ENCODE measurements at places on chromosomes 16 and 17.

DNA sequence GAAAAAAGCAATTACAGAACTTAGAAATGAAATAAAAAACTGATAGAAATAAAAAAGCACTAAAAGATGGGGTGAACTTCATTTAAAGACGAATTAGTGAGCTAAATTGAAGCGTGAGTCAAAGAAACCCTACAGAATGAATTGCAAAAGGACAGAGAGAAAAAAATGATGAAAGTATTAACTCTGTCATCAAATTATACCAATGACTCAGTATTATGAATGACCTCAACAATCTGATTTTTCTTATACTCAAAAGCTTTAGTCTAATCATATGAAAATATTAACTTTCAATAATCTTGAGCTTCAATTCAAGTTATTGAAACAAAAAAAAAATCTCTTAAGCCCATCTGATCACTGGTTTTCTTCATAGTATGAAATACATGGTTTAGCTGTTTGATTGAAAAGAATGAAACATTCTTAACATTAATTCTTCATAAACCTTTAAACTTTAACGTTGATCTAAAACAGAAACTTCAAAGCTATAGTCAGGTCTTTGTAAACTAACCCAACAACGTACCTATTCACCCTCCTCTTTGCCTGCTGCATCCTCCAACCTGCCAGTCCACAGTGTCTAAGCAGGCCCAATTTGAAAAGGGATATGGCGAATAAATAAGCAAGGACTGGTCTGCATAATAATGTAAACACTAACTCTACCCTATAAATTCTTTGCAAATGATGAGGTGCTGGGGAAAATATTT is 6.6 kb downstream of the ABCA5 start:
- no peak for DNase-seq

DNA sequence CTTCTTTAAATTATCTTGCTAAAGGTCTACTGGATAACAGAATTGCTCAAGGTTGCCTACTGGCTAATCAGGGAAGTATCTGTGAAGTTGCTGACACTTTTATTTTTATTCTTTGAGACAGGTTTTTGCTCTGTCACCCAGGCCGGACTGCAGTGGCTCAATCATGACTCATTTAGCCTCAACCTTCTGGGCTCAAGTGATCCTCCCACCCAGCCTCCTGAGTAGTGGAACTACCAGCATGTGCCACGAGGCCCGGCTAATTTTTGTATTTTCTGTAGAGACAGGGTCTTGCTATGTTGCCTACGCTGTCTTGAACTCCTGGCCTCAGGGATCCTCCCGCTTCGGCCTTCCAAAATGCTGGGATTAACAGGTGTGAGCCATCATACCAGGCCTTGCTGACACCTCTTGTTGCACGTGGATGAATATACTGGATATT is 43.1 kb downstream of the GLG1 start:
- no peak for DNase-seq

GRCh38 chr17:65346166-65346565 is 209.0 kb downstream of the RGS9 start:
- no peak for DNase-seq

DNA sequence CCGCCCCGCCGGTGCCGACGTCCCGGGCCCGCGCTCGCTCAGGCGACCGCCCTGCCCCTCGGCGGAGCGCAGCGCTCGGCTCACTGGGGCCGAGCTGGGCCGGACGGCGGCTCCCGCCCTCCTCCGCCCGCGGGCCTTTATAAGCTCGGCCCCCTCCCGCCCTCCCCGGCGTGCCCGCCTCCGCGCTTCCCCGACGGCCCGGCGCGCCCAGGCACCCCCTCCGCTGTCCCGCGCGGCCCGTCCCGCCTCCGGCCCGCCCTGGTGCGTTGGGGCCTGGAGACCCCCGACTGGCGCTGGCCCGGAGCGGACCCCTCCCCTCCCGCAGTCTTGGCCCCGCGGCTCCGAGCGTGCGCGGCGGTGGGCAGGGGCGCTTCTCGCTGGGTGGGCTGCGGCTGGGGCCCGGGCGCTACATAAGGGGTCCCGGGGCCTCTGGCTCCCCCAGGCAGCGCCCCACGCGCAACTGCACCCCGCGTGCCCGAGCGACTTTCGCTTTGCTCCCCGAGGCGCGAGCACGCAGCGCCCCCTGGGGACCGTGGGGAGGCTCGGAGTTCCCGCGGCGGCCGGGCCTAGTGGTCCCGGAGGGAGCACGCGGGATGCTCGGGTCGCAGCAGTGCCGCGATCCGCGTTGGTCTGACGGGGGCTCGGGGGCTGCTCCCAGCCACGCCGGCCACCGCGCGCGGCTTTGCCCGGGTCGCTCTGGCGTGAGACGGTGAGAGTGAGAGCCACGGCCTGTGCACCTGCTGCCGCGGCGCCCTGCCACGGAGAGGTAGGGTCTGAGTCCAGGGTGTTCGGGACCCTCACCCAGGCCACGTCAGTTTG is at the start of gene PIEZO1:
PIEZO1 (minus strand) TSS at position 115 of the 819 bp plus-strand sequence. CDS start 256 bp downstream, outside the sequence.
- no peak for DNase-seq

DNA sequence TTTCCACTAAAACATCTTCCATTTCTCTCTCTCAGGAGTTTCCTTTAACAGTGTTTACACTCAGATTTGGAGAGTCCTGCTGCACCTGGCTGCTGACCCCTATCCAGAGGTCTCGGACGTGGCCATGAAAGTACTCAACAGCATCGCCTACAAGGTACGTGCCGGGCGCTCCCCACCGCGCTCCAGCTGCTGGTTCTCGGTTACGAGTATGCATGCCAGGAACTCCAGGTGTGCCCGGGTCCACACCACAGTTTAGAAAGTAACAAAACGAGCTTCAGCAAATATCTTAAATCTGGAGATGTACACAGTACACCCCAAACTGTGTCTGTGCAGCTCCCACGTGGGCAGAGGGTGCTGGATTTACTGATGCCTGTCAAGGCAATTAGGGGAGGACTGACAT is 82.9 kb upstream of the CHMP6 start:
- DNase-seq, result no peak

- DNase-seq, result no peak
Measured at GRCh38 chr17:65556014-65556909, 5.2 kb downstream of the AXIN2 start.

DNA sequence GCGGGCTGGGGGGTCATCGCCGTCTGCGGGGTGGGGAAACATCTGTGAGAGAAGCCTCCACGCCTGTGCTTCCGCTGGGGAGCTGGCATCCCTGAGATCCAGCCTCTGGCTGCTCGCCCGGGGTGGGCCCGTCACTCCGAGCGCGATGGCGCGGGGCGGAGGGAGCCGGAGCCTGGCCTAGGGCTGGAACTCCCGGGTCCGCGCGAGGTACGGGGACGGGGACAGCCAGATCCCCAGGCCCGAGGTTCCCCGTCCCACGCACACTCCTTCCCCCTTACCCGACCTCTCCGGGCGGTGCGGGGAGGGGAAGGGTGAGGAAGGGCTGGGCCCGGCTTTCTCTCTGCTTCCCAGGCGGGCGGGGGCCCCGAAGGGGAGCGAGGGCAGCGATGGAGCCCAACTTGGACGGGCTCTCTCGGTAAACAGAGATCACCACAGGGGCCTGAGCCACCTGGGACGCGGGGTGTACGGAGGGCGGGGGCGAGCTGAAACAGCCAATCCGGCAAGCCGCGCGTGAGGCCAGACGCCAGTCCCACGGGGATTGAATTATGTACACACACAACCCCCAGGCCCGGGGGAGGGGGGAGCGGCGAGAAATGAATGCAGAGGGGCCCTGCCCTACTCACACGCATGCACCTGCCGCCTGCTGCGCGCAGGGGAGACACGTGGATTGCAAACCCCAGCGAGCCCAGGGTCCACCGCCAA is at the start of gene SLC16A11:
SLC16A11 (minus strand) TSS at position 596 of the 702 bp plus-strand sequence; CDS start at position 17, 579 bp downstream.
- DNase-seq, result no peak

DNA sequence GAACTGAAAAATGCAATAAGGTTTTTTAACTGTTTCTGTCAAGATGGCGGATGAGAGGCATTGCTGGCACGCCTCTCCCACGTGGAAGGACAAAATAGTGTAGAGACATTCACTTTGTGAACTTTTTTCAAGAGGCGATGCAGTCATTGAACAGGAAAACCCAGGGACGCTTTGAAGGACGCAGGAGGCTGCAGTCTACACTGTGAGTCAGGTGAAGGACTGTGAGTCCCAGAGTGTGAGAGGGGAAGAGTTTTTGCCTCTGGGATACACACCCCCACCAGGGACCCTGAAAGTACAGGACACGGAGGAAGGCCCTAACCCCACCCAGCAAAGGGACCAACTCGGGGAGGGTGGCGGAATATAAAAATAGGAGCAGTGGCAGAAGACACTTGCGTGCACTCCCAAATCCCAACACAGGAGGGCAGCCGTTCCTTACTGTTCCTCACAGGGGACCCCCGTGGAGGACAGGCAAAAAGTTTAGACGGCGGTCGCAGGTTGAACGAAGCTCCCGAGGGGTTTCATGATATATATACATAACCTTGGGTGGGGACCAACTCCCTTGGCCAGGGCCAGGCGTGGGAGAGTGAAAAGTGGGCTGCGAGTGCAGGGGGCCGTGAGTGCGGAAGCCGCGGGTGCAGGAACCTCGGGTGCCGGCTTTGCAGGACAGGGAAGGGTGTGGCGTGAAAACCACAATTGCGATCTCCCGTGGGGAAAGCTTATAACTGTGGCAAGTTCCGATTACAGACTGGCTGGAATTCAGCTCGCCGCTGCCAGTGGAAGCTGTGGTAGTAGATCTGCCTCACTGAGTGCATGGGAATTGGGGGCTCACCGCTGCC is 82.0 kb upstream of the ALOX12 start:
- DNase-seq, result peak; percentile 24

- DNase-seq, result no peak
Measured at GRCh38 chr17:7717756-7718350, 309 bp downstream of the DNAH2 start.

DNA sequence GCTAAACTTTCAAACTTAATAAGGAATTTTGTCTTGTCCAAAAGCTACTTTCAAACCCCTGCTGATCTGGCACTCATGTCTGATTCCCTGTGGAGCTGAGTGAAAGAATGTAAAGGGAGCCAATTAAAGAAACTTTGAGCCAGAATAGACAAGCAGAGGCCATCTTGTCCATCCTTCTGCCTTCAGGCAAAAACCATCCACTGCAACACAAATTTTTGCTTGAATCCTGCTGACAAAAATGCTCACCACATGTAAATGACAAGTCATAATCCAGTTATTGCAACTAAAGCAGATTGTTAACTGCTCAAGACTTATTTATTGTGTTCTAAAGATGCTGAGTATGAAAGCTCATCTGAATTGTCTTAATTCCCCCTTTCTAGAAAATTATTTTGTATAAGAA is 124.0 kb upstream of the HLF start:
- DNase-seq, result no peak

DNA sequence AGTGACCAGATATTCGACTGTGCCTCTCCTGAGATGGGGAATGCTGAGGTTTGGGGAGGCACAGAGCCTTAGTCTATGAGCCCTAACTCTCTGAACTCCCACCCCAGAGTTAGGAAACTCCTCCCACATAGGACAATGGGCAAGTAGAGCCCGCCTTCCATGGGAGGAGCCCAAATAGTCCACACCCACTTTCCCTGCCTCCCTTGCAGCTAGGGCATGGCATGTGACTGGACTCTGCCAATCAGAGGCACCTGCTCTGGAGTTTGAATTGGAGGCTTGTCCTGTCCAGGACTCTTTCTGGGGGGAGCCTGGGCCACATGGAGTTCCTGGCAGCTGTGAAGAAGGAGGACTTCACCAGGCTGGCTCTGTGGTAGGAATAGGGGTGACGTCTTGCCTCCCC is 48.4 kb downstream of the SOCS1 start:
- DNase-seq, result no peak

DNA sequence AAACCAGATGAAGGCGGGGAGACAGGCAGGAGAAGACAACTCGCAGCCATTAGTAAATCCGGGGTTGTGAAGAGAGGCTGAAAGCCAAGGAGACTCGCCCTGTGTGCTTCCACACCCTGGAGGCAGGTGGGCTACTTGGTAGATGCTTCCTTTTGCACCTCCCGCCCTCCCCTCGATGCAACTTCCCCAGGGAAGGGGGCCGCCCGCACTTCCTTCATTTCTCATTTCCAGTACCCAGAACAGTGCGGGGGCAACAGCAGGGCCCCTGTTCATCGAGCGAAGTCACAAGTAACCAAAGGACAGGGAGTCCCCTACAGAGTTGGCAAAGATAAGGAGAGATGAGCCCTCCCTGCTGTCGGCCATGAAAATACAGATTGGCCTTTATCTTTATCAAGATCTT is 25.0 kb downstream of the CCDC40 start:
- no peak for DNase-seq

DNA sequence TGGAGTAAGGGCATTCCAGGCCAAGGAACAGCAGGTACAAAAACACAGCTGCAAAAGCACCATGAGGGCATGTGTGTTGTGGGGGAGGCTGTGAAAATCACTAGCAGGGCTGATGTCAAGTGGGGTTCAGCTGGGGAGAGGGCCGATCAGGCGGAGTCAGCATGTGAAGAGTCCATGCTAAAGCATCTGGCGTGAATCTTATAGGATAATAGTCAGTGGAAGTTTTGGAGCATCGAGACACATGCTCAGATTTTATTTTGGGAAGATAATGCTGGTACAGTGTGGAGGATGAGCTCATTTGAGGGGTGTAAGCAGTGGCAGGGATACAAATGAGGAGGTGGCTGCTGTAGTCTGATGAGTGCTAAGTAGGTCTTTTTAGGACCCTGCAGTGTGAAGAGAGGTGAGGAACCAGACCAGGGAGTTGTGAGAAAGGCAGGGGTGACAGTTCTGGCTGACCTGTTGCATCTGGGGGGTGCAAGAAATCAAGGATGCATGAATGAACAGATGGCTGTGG is 30.3 kb downstream of the MMD start:
- no peak for DNase-seq

GRCh38 chr17:13931800-13932460 is 137.4 kb upstream of the COX10 start:
- no peak for DNase-seq

- DNase-seq, result no peak
Measured at GRCh38 chr16:89784406-89784805, 32.0 kb downstream of the FANCA start.

DNA sequence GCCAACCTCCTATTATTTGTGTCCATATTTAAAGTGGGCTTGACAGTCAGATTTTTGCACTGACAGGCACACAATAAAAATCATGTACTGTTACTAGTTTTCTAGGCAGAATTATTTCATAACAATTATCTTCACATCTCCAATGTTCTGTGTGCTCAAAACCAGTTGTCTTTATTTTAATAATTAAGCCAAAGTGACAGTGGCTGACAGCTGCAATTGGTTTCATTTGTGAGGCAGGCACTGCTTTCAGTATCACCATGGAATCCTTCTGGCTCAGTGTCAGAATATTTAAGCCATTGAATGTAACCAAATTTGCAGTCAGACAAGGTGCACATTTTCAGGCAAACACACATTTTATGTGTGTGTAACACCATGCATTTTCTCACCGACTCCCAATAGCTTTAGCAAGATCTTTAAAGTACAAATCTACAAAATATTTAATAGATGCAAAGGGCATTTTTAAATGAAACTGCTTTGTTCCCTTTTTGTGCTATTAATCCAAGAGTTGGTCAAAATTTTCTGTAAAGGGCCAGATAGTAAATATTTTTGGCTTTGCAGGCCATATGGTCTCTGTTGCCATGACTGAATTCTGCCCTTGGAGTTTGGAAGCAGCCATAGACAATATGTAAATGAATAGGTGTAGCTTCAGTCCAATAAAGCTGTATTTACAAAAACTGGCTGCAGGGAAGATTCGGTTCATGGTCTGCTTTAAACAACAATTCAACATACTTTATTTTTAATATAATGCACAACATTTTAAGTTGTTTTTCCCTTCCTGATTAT is 486.0 kb downstream of the KCNJ2 start:
- DNase-seq, result peak; percentile 22

Data from NCI-H446 (cell line).